ENCODE measurements at places on chromosomes 1 and 21.

DNA sequence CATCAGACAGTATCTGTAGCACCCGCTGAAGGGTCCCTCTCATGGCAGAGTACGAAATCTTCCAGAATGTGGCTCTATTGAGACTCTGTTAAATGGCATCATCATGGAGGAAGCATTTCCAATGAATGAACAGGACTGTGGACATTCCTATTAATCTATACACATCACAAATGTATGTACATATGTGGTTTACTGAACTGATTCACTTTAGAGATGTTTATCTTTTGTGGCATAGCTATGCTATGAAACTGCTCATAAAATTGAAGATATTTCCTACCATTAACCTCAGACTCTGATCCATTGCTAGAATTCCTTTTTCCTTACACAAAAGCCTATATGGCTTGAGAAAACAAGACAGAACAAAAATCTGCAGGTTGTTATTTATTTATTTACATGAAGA is 259.6 kb upstream of the RRP15 start:
- no peak for DNase-seq

DNA sequence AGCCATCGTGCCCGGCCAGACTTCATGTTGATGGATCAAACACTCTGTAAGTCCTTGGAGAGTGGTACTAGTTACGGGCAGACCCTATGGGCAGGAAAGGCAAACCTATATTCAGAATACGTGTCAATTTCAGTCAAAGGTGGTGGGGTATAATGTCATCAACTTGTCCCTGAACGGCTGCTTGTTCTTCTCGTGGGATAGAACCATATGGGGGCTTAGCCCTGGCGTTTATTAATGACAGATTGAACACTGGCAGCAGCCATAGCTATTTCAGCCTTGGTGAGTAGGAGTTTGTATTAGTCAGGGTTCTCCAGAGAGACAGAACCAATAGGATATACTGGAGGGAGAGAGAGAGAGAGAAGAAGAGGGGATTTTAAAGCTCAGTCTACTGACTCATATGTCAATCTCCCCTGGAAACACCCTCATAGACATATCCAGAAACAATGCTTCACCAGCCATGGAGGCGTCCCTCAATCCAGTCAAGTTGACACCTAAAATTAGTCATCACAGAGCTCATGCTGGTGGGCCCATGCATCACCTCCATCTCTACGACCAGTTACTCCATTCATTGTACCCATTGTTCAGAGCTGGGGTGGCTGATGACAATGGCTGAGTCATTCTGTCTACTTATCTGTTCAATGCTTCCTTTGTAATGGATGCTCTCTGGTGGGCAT is 16.1 kb upstream of the AQP10 start:
- no peak for DNase-seq

GRCh38 chr1:165350840-165351239 is 5.7 kb downstream of the LMX1A start:
- no peak for DNase-seq

DNA sequence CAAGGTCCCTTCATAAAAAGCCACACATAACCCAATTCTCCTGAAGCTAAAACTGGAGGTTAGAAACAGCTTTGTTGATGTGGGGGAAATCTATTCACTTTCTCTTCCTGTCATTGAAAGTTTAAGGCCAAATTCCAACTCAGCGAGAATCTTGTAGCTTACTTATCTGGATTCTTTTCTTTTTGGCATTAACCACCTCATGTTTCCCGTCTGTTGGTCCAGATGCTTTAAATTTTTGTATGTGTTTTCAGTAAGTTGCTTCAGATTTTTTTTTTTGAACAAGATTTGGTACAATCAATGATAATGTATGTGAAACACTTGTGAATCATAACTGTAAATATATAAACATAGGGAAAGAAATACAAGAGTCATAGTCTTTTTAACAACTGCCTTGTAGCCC is 33.7 kb upstream of the NEK7 start:
- no peak for DNase-seq

- DNase-seq = no peak
Observed at GRCh38 chr1:234845097-234845660, 235.2 kb upstream of the IRF2BP2 start.

GRCh38 chr1:78722947-78723346 is 73.3 kb downstream of the IFI44 start:
- DNase-seq = no peak

- no peak for DNase-seq
Observed at GRCh38 chr1:214248311-214249085, 32.5 kb upstream of the SMYD2 start.

GRCh38 chr1:56301791-56302190 is 277.6 kb downstream of the PLPP3 start:
- no peak for DNase-seq

DNA sequence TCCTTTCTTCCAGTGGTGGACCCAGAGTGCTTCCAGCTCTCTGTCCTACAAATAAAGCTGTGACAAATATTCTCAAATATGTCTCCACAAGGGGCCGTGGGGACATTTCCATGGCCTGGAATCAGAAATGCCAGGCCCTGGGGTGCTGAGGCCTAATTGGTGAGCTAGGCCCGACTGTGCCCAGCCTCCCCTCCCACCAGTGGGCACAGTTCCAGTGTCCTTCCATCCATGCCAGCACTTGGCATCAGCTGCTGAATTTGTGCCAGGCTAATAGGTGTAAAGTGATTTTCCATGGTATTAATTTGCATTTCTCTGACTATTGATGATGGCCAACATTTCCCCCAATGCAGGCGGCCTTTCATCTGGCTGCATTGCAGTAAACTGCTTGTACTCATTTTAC is 48.5 kb upstream of the B3GALT5 start:
- no peak for DNase-seq

DNA sequence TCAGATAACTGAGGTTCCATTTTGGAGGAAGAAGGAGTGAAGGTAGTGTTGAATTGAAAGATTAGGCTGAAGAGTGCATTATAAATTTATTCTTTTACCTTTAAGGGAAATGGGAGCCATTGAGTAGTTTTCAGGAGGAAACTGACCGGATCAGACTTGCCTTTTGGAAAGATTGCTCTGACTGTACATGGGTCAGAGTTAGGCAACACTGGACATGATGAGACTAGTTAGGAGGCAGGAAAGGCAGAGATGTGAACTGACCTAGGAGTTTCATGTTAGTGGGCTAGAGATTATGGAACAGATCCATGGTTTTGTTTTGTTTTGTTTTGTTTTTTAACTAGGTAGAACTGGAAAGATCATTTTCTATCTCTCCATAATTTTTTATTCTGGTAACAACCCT is 78.2 kb downstream of the SNX7 start:
- DNase-seq = no peak

DNA sequence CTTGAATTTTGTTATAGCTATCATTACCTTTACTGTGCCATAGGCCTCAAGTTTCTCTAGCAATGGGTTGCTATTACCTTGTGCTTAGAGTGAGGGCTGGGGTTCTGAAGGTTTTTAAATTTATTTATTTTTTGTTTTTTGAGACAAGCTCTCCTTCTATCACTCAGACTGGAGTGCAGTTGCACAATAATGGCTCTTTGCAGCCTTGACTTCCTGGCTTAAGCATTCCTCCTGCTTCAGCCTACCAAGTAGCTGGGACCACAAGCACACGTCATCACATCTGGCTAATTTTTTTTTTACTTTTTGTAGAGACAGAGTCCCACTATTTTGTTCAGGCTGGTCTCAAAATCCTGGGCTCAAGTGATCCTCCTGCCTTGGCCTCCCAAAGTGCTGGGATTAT is 41.5 kb downstream of the SNX27 start:
- DNase-seq = peak; percentile 72

- DNase-seq = no peak
Observed at GRCh38 chr1:219113261-219113660, 60.4 kb upstream of the LYPLAL1 start.

GRCh38 chr1:58884706-58885661 is 101.1 kb upstream of the JUN start:
- no peak for DNase-seq

- DNase-seq = no peak
Observed at GRCh38 chr1:56025942-56026341, 553.4 kb downstream of the PLPP3 start.

DNA sequence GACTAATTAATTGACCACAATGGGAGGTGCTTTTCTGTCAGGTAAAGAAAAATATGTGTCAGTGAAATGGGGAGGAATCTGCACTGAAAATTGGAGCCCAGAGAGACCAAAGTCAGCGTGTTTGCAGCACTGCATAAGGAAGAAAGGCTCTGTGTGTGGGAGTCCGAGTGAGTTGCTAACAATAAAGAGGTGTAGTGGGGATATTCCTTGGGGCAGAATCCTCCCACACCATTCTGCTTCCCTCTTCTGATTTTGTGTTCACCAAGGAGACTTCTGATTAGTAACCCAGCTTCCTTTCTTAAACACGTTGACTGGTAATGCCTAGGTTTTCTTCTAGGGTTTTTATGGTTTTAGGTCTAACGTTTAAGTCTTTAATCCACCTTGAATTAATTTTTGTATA is 240.5 kb downstream of the RPS6KC1 start:
- no peak for DNase-seq

GRCh38 chr1:217343907-217344306 is 287.0 kb downstream of the GPATCH2 start:
- DNase-seq = no peak

- no peak for DNase-seq
Observed at GRCh38 chr1:90707363-90707710, 9.8 kb downstream of the BARHL2 start.

- peak; percentile 12 for DNase-seq
Observed at GRCh38 chr1:158654086-158654485, 32.4 kb downstream of the SPTA1 start.

DNA sequence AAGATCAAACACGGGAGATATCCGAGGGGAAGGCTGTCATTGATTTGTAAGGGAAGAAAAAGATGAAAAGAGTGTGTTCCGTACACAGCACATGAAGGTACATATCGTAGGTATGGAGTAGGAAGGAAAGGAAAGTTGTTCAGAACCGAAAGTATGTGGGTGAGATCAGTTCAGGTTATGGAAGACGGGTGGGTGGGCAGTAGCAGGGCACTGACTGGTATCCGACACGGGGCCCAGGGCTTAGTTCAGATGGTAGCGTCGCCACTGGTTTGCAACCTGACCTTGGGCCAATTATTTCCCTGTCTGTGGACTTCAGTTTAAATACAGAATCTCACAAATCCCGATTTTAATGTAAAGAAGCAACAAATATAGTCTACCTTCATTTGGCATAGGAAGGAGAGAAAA is 27.8 kb upstream of the A3GALT2 start:
- DNase-seq = peak; percentile 48

DNA sequence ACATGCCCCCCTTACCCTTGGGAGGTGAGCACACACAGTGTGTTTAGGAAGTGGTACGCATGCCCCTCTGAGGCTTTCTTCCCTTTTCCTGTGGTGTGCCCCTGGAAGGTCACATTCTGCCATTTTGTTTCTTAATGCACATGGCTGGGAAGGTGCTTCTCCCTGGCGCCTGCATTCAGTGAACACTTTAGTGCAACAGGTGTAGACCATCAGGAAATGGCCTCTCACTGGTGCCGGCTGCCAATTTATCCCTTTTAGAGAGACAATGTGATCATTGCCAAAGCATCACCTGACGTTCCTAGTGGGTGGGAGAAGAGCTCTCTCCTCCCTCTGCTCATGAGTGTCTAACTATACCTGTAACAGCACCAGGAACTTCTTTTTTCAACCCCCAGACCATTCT is 51.8 kb upstream of the PDE9A start:
- DNase-seq = no peak

DNA sequence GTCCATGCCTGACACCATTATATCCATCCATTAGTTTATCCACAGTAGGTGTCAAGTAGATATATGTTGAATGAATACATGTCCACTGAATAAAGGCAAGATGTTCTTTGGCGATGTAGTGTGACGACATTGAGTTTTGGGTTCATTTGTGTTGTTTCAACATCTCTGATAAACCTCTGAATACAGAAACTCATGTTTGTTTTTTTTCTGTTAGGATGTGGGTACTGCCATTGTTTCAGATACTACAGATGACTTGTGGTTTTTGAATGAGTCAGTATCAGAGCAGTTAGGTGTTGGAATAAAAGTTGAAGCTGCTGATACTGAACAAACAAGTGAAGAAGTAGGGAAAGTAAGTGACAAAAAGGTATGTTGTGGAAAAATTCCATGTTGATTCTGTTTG is 28.1 kb downstream of the MDM4 start:
- no peak for DNase-seq

- DNase-seq = peak; percentile 66
Observed at GRCh38 chr1:24190983-24191461, 3.9 kb upstream of the IFNLR1 start.

All from suppressor macrophage treated with lipopolysaccharide for 4 hours (primary cell).